ENCODE measurements at places on chromosomes 7 and 10.

DNA sequence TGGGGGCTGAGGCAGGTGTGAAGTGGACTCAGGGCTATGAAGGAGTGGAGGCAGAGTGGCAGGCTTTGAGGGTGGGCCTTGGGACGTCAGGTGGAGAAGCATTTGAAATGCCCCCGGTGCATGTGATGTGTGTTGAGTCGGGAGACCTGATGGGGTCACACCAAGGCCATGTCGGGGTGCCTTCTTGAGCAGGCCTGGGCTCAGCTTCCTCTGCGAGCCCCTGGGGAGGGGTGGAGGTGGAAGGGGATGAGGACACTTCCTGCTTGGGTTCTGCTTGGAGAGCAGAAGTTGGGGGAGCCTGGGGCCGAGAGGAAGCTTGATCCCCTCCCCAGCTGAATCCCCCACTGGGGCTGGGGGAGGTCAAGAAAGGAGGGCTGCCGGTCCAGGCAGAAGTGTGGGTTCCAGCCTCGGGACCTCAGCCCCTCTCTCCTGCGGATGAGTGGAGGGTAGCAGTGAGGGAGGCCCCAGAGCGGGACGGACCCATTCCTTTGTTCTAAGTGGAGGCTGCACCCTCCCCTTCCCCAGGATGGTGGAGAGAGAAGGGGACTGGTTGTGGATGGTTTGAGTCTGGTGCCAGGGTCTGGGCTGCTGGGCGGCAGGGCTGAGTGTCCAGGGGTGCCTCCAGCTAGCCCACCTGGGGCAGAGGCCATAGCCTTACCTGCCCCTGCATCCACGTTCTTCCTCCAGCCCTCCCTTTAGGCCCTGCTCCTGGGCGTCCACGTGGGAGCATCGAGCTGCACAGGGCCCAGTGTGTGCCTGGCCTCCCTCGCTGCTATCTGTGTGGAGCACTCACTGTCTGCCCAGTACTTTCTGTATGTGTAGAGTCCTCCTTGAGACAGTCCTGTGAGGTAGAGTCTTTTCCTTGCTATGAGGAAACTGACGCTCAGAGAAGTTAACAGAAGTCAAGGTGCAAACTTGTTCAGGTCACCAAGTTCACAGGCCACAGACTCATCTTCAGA lies 36.7 kb downstream of the PRF1 start:
- DNase-seq = no peak

DNA sequence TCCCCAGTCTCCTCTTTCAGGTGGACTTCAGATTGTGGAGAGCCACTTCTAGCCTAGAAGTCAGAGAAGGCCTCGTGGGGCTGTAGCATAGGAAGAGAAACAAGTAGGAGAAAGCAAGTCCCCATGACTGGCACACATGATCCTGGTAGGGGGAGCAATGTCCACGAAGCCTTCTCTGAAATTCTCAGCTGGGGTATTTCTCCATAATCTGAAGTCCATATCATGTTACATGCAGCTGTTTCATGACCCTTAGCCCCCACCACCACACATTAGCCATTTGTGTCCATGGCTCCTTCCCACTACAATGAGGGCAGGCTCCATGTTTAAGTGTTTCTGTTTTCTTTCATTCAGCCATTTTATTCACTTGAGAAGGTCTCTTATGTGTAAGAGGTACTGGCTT lies 43.2 kb downstream of the LAMB4 start:
- DNase-seq = no peak

- DNase-seq = no peak
These were observed 25.7 kb downstream of the SNX8 start for GRCh38 chr7:2288503-2288902.

DNA sequence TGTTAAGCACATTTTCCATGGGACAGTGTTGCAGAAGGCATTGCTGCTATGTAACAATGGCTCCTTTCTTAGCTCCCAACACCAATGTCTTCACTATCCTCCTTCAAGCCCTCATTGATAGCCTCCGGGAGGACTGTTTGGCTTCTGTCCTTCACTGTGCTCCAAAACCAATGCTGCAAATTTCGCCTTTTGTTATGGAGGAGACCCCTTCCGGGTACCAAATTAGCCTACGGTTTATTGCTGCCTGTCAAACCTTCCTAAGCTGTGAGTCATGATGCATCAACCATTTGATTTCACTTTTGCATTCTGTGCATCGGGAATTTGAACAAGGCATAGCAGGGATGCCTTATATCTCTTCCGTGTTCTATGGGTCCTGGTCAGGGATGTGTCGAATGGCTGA lies 432.9 kb downstream of the GATA3 start:
- no peak for DNase-seq

DNA sequence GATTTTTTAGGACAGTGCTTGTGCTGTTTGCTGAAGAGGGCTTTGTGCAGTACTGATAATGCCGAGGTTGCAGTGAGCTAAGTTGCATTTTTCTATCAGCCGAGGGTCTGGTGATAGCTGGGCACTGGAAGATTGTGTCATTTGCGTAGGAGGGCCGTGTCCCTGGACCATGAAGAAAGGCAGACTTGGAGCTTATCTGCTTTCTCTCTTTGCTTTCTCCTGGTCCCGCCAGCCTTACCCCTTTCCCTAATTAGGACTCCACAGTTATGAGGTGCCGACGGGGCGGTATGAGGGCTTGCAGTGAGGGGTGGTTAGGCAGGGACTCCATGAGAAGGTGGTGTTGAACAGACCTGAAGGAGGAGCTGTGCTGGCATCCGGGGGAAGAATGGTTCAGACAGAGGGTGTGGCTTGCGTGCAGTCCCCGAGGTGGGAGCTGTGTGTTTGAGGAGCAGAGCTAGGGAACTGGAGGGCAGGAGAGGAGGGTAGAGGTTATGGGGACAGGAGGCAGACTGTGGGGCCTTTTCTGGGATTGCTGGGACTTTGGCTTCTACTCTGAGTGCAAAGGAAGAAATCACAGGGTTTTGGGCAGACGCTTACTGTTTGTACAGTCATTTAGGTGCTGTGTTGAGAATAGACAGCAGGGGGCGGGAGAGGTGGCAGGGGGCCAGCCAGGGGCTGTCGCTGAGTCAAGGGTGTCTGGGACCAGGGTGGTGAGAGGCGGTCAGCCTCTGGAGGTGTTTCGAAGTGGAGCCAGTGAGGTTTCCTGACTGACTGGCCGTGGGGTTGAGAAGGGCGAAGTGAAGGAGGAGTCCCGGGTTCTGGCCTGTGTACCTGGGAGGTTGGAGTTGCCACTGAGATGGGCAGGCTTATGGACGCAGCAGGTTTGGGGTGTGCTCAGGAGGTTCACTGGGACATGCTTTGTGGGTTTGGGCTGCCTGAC lies 43.4 kb downstream of the PRF1 start:
- DNase-seq = peak; percentile 53

DNA sequence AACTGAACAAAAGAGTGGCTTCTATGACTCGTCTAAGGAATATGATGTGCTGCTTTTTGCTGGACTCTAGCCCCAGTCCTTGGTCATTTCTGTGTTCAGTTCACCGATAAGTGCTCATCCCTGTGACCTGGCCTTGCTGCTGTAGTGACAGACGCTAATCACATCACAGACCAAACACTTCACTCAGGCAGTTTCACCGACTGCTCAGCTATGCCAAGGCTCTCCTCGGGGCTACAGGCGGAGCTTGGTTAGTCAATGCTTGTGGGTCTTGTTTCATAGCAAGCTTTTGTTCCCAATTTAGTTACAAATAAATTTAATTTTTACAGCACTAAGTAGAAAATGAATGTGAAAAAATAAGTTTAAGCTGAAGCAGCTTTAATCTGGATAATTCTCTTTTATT lies 190.8 kb upstream of the PRKCQ start:
- no peak for DNase-seq

DNA sequence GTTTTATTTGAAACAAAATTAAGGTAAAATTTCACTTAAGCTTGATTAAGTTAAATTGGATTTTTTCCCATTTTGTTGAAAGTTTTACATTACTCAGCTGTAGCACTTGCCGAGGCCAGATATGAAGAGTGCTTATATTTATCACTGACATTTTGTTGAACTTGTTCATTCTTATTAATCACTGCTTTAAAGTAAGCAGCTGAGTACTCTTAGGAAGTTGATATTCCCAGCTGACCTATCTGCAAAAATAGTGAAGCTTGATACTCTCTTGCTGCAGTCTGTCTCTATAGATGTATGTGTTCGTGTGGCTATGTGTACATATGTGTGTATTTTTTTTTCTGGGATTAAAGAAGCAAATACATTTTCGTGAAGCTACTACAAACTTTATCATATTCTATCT lies 150.0 kb downstream of the SKAP2 start:
- no peak for DNase-seq

- DNase-seq = no peak
These were observed 49.9 kb downstream of the SIRT1 start for GRCh38 chr10:67934336-67934735.

- peak; percentile 66 for DNase-seq
These were observed 11.9 kb downstream of the SSC4D start for GRCh38 chr7:76397409-76398183.

GRCh38 chr10:69938541-69938991 lies 114.1 kb upstream of the MACROH2A2 start:
- DNase-seq = no peak

DNA sequence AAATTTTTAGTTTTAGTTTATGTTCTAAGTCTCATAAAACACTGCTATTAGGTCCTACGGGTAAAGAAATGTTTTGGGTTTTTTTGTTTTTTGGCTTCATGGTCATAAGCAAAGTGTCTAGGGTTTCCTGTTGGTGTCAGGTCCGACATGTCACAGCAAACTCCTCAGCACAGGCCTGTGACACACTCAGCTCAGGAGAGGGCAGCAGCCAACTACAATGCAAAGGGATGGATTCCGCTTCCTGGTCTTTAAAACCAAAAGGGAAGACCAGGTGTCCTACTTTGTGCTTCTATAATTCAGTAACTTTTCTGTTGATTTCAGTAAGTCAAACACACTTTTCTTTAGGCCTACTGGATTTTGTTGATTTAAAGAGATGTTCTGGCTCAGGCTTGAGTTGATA lies 83.8 kb upstream of the MACROH2A2 start:
- DNase-seq = no peak

DNA sequence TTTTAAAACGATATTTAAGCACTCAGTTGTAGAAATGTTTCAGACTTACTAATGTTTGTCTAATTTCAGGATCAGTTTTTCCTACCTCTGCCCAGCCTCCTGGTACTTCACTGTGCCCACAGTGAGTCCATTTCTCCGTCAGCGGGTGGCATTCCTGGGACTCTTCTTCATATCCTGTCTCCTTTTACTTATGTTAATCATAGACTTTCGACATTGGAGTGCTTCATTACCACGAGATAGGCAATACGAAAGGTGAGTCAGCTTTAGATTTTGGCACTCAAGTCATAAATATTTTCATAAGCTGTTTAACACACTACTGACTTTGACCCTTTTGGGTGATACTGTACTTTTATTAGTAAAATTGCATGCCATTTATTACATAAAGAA lies 2.1 kb downstream of the ENTPD7 start:
- no peak for DNase-seq

- no peak for DNase-seq
These were observed 162.1 kb downstream of the JAZF1 start for GRCh38 chr7:28018446-28018845.

DNA sequence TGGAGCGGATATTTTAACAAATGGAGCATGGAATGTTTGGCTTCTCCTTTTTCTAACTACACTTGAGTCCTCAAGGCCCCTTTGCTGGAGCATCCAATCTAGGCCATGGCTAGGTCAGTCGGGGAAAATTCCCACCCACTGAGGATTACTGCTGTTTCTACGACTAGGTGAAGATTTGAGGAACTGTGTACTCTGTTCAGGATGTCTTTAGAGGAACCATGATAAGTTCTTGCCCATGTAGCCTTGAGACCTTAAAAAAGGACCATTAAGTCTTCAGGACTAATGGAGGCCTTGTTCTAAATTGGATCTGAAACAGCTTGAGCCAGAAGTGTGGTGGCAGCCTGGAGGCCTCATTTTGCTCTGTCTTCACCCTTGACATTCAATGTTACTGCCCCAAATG lies 6.2 kb downstream of the AGK start:
- DNase-seq = no peak

DNA sequence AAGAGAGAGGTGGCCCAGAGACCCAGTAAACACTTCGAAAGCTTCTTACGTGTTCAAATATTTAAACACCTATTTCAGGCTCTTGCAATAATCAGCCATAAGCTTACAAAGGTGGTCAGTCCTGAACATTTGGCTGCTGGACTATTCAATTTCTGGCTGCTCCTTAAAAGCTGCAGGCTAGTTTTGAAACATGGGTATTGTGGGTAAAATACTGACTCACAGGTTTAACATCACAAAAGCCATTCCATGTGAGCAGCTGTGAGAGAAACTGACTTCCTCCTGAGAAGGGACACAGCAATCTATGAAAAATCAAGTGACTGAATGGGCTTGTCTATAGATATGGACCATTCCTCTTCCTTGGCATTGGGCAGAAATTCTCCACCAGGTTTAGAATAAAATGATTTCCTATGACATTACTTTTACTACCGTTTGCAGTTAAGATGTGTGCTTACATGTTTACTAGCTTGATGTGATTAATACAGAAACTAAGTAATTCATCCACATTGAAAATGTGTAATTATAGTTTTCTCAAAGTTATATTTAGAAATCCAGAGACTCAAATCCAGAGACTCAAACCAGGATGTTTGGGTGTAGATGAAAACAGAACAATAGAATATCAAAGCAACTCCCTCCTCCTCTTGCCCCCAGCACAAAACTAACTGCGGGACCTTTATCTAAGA lies 252.3 kb downstream of the GATA3 start:
- no peak for DNase-seq

DNA sequence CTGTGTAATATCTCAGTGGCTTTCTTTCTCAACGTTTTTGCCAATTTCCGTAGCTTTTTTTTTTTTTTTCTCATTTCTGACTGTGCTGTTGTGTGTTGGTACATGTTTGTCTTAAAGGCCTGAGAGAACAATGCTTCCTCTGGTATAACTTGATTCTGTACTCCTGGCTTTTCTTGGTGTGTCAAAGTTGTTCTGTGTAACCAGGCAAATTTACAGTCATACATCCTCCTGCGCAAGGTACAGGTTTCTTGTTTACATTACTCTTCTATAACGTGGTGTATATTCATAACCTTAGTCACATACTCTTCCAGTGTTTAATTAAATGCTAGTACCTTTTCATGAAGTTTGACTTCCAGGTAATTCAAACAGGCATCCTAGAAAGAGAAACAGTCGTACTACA lies 8.3 kb upstream of the ARHGAP12 start:
- DNase-seq = no peak

GRCh38 chr10:107718864-107719263 lies 554.4 kb upstream of the SORCS1 start:
- DNase-seq = no peak

Measured in stimulated activated CD8-positive, alpha-beta memory T cell treated with anti-CD3 and anti-CD28 coated beads, Interleukin-7, amount 100 ng/mL, for 1 hour (primary cell).